K562 (cell line): ENCODE measurements at places on chromosomes 4 and X. TPM values are rescaled to one million over a fixed set of nuclear protein-coding genes. Genes with fewer than 3 reads are reported as not detected.

PNMA6A gene
- total RNA-seq: 6.3 and 6.9 TPM in 2 replicates

C4orf50 gene
- not detected in 2 replicates for total RNA-seq

SERPINA7 gene
- total RNA-seq: not detected in 2 replicates

TEX13D gene
- not detected in 2 replicates for total RNA-seq

ATP11C gene
- 29.4 and 31.0 TPM in 2 replicates for total RNA-seq
